ENCODE measurements at places on chromosomes 11 and 22. TPM values are rescaled to one million over a fixed set of nuclear protein-coding genes. Genes with fewer than 3 reads are reported as not detected.

SLC29A2 gene
- 9.0 TPM for total RNA-seq

CSRP3 gene
- total RNA-seq, result not detected

OR5J2 gene
- total RNA-seq, result not detected

NOX4 gene
- total RNA-seq, result not detected

OR5A2 gene
- total RNA-seq, result not detected

TSPAN18 gene
- 42.3 TPM for total RNA-seq

SYT12 gene
- total RNA-seq, result not detected

RIC3 gene
- total RNA-seq, result 4.8 TPM

POU2AF3 gene
- total RNA-seq, result not detected

All from activated CD4-positive, alpha-beta memory T cell treated with anti-CD3 and anti-CD28 coated beads, Interleukin-2, amount 10 ng/mL, durations not matched to agents 7 days and 5 days (primary cell).